ENCODE measurements at places on chromosomes 7 and 10. TPM values are rescaled to one million over a fixed set of nuclear protein-coding genes. Genes with fewer than 3 reads are reported as not detected.

- DNase-seq = no peak
- no peak overlapping the region for H3K4me3 ChIP-seq
- no peak overlapping the region for H3K27ac ChIP-seq
Measured at GRCh38 chr10:112000466-112000865, 183.1 kb downstream of the GPAM start.

DNA sequence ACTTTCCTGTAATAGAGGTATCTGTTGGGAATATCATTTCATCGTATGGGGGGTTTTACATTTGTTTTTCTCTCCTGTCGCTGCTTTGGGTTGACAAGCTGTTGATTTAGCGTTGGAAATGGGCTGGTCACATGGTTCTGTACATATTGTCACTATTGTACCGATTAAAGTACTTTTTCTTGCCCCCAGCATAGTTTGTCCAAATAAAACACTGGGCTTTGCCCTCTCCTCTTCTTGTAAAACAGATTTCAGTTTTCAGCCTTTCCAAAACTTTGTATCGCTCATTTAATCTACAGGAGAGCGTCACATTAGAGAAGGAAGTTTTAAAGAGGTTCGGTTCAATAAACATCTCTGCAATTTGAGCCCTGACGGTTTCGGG is 4.0 kb downstream of the BMI1 start:
- H3K27ac ChIP-seq = no peak overlapping the region
- peak overlapping the region; percentile 47 for H3K4me3 ChIP-seq
- no peak for DNase-seq
- peaks cover 3% of the 10 kb centered on the region for H3K36me3 ChIP-seq
- peaks cover 20% of the 10 kb centered on the region for H3K27me3 ChIP-seq

- H3K4me1 ChIP-seq = peaks cover 16% of the 10 kb centered on the region
- DNase-seq = no peak
- H3K27ac ChIP-seq = no peak overlapping the region
Measured at GRCh38 chr10:98373260-98374040, 41.5 kb downstream of the PYROXD2 start.

GRCh38 chr10:119815671-119816070 is 57.0 kb downstream of the MCMBP start:
- DNase-seq = no peak
- H3K27me3 ChIP-seq = no peaks in the 10 kb centered on the region
- H3K27ac ChIP-seq = no peak overlapping the region
- no peak overlapping the region for H3K4me3 ChIP-seq

DNA sequence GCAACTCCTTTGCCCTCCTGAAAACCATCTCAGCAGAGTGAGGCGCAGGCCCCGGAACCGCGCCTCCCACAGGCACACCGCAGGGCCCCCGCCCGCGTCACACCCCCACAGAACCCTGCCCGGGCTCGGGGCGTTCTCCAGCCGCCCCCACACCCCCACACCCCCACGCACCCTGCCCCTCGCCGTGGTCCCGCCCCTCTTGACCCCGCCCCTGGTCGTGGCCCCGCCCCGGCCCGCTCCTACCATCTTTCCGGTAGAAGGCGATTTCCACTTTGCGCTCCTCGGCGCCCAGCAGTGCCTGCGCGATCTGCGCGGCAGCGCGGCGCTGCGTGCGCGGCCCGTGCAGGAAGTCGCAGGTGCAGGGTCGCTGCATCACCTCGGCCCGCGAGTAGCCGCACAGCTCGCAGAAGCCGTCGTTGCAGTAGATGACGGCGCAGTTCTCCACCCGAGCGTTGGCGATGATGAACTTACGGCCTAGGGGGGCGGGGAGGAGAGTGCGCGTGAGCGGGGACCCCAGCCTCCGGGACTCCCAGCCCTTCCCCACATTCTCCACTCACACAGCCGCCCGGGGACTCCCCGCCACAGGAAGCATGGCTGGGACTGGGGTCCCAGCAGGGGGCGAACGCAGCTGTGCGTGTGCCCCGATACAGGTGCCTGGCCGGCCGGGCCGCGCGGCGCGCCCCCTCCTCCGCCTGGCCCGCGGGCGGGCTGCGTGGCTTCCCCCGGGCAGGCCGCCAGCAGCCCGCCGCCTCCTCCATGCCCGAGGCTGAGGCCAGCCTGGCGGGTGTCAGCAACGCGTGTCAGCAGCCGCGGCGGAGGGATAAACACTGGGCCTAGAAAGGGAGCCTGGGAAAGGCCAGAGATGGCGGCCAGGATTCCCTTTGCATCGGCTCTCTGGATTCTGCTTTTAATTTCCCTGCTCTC is 3.4 kb downstream of the KCNH2 start:
- H3K4me1 ChIP-seq = no peaks in the 10 kb centered on the region
- H3K4me3 ChIP-seq = no peak overlapping the region
- peaks cover 68% of the 10 kb centered on the region for H3K27me3 ChIP-seq
- H3K36me3 ChIP-seq = no peaks in the 10 kb centered on the region
- H3K27ac ChIP-seq = no peak overlapping the region

The A1CF gene
- total RNA-seq = not detected

The KAZALD1 gene
- 14.4 TPM for total RNA-seq

The TFEC gene
- under 0.01 TPM for total RNA-seq

The ENKUR gene
- total RNA-seq = 0.17 TPM

The R3HCC1L gene
- 19.5 TPM for total RNA-seq

The BAMBI gene
- total RNA-seq = 4.6 TPM

The NKX2-3 gene
- total RNA-seq = not detected
